ENCODE measurements at places on chromosomes 13 and 19.
A peak's percentile ranks its signal among the peaks of the same experiment; 100 is the strongest.

GRCh38 chr13:46666727-46667456 lies 113.9 kb downstream of the LRCH1 start:
- peak overlapping the region; percentile 52 for H3K27ac ChIP-seq
- no peak overlapping the region for H3K4me3 ChIP-seq
- no peaks in the 10 kb centered on the region for H3K36me3 ChIP-seq
- peaks cover 48% of the 10 kb centered on the region for H3K4me1 ChIP-seq

DNA sequence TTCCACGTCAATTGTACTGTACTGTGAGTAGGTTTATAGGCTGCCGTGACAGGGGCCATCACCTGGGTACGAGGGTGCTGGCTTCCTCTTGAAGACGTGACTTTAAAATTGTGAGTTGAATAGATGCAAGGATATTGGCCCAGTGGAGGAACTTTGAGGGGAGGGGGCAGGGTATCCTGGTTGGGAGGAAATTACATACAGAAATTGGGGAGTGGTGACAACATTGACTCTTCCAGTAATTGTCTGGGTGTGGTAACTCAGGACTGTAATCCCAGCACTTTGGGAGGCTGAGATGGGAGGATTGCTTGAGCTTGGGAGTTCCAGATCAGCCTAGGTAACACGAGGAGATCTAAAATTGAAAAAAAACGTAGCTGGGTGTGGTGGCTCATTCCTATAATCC lies 30.4 kb downstream of the DPRX start:
- no peaks in the 10 kb centered on the region for H3K27me3 ChIP-seq
- H3K4me3 ChIP-seq: no peak overlapping the region
- H3K4me1 ChIP-seq: no peaks in the 10 kb centered on the region

DNA sequence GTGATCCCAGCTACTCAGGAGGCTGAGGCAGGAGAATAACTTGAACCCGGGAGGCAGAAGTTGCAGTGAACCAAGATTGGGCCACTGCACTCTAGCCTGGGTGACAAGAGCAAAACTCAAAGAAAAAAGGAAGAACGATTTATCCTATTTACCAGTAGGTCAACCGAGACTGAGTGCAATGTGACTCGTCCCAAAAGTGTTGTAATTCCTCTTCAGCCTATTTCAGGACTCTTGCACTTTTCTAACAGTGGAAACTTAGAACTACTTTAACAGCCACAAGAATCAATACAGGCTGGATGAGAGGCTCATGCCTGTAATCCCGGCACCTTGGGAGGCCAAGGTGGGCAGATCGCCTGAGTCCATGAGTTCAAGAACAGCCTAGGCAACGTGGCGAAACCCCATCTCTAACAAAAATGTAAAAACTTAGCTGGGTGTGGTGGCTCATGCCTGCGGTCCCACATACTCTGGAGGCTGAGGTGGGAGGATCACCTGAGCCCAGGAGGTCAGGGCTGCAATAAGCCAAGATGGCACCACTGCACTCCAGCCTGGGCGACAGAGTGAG lies 4.3 kb upstream of the NR1H2 start:
- H3K27me3 ChIP-seq: no peaks in the 10 kb centered on the region
- no peak overlapping the region for H3K27ac ChIP-seq
- no peak overlapping the region for H3K4me3 ChIP-seq
- no peaks in the 10 kb centered on the region for H3K36me3 ChIP-seq
- no peak for DNase-seq

GRCh38 chr19:55483706-55484592 lies 1.0 kb upstream of the NAT14 start:
- H3K27me3 ChIP-seq: no peaks in the 10 kb centered on the region
- peak overlapping the region; percentile 90 for H3K27ac ChIP-seq
- peak overlapping the region; percentile 69 for H3K4me3 ChIP-seq
- no peak for DNase-seq
- H3K4me1 ChIP-seq: peaks cover 23% of the 10 kb centered on the region

- peaks cover 75% of the 10 kb centered on the region for H3K36me3 ChIP-seq
- no peaks in the 10 kb centered on the region for H3K27me3 ChIP-seq
- H3K27ac ChIP-seq: peak overlapping the region; percentile 25
- H3K4me1 ChIP-seq: peaks cover 3% of the 10 kb centered on the region
- no peak overlapping the region for H3K4me3 ChIP-seq
Observed at GRCh38 chr19:38838208-38838985, 6.8 kb upstream of the ECH1 start.

DNA sequence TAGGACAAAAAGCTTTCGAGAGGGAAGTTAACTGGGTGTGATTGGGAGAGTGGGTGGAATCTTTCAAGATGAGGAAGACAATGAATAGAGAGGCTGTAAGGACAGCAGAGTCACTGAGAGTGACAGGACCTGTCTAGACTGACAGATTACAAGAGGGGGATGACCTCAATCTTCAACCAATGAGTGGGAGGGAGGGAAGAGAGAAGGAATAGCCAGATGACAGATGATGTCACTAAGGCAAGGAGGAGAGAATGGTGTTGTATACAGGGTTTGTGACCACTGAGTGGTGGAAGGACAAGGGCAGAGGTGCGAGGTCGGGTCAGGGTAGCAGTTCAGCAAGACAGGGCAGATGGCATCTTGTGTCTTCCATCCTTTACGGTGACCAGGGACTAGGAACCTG lies 5.8 kb upstream of the ILF3 start:
- H3K4me3 ChIP-seq: no peak overlapping the region
- no peaks in the 10 kb centered on the region for H3K27me3 ChIP-seq
- DNase-seq: no peak
- H3K4me1 ChIP-seq: peaks cover 32% of the 10 kb centered on the region
- H3K36me3 ChIP-seq: peaks cover 6% of the 10 kb centered on the region

- DNase-seq: no peak
- no peaks in the 10 kb centered on the region for H3K27me3 ChIP-seq
- peaks cover 37% of the 10 kb centered on the region for H3K4me1 ChIP-seq
- H3K27ac ChIP-seq: no peak overlapping the region
- H3K4me3 ChIP-seq: no peak overlapping the region
Observed at GRCh38 chr13:21055511-21056045, 5.8 kb downstream of the LATS2 start.

DNA sequence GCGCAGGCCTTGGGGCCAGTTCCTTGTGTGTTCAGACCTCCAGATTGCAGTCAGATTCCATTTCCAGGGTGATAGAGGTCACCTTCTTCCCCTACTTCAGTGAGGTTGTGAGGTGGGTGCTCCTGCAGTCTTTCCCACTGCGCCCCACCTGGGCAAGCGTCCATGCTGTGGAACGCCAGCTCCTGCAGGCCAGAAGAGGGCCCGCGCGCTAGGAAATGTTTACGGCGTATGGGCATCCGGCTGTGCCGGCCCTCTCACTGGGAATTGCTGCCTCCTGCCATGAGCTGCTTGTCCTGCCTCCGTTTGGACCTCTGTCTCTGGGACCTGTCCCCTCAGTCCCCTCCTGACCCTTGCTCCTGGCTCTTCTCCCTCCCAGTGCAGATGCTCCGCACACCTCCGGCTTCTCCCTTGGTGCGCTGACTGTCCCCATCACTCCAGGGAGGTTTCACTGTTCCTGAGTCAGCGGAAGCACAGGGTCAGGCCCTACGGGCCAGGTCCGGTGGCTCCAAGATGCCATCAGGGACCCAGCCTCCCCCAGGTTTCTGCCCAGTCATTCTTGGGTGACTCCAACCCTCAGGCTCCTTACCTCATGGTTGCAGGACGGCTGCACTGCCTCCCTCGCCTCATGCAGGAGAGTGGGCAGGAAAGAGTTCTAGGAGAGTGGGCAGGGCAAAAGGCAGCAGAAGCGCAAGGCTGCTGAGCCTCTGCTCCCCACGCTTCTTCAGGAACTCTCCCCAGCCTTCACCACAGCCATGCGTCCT lies 56.6 kb downstream of the SMARCA4 start:
- H3K4me1 ChIP-seq: no peaks in the 10 kb centered on the region
- H3K36me3 ChIP-seq: peaks cover 90% of the 10 kb centered on the region
- H3K27ac ChIP-seq: no peak overlapping the region
- no peaks in the 10 kb centered on the region for H3K27me3 ChIP-seq
- no peak for DNase-seq
- H3K4me3 ChIP-seq: no peak overlapping the region

Measured in ascending aorta (tissue), 2 donors.